Stimulated activated CD8-positive, alpha-beta memory T cell treated with anti-CD3 and anti-CD28 coated beads, Interleukin-15, amount 100 ng/mL, for 24 hours (primary cell): ENCODE measurements at places on chromosomes 3 and 15.

DNA sequence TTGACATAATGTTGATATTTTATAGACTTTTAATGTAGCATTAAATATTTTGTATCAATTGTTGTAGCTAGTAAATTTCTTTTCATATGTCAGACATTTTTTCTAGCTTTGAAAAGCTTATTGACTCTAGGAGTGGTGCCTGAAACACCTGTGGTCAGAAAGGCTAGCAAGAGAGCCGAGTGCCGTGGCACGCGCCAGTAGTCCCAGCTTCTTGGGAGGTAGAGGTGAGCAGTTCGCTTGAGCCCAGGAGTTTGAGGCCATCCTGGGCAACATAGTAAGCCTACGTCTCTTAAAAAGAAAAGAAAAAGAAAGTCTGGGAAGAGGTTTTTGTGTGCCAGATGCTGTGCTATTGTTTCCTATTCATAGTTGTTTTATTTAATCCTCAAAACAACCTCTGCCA lies 198.2 kb downstream of the FEZF2 start:
- no peak for DNase-seq

- no peak for DNase-seq
These were observed 96.8 kb downstream of the DHX36 start for GRCh38 chr3:154227531-154227930.

DNA sequence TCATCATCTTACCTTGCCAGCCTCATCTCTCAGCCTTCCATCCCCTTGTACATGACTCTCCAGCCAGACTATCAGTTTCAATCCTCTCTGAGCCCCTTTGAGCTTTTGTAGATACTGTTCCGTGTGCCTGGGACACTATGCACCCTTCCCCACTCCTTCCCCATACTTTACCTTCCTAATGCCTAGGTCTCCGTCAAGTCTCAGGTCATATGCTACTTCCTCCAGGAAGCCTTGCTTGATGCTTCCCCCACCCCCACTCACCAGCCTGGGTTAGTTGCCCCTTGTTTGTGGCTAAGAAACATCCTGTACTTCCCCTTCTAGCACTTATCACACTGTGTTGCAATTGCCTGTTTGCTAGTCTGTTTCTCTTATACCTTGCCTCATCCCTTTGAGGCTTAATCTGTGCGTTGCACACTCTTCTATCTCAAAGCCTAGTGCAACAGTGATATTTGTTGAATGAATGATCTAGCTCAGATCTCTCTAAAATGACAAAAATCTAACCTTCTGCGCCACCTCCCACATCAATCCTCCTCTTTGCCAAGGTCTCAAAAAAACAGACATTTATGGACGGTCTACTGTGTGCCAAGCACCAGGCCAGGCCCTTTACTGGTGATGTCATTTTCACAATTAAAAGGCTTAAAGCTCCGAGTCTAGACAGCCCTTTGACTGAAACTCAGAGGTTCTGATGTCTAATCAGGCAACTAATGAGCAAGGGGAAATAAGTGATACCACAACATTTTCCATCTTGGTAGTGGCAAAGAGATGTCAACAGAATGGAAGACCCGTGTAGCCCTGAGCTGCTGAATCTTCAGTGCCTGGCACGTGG lies 6.5 kb upstream of the USP3 start:
- no peak for DNase-seq

DNA sequence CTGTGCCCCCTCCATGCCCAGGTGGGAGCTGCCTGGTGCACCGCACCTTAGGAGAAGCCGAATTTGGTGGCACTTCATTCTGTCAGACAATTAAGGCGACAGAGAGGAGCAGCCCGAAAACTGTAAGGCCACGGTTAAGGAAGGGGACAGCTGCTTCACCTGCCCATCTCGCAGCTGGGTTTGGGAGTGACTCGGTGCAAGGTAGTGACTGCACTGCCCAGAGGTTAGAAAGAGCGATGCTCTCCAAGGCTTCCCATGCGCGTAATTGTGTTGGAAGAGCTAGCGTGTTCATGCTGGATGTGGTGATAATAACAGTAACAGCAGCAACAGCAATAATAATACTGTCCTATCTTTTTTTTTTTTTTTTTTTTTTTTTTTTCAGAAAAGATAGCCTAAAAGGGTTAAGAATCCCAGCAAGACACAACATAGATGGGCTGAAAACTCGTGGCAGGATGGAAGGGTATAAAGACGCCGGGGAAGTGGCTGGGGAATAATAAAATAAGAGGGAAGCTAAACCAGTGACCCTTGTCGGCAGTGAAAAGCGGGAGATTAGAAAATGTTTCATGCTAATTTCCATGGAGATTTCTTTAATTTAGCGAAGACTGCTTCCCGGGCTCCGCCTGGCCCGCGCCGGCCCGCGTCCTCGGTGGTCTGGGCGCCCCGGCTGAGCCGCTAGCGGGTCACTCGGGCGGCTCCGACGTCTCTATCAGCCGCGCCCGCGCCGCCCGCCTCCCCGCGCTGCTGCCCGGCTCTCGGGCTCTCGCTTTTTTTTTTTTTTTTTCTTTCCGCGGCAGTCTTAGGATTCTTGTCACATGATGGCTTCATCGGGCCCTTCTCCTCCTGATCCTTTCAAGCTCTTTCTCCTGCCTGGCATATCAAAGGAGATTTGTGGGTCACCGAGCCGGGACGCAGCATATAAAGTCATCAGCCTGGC lies 617.1 kb downstream of the NR2F2 start:
- no peak for DNase-seq

GRCh38 chr3:185207931-185208746 lies 45.7 kb downstream of the EHHADH start:
- no peak for DNase-seq

DNA sequence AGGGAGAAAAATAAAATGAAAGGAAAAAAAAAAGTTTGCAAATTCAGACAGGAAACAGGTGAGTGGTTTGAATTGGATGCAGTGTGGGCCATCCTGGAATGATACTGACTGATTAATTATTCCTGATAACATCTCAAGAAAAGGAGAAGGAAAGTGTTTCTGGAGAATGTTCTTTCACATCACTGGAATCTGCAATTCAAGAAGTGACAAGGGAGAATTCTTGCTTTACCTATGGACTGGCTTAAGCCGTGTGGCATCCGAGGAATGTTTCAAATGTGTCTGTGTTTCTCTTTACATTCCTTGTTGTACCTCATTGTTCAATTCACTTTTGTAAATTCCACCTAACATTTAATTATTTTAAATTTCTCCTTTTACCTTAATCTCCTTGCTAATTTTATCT lies 465.0 kb downstream of the EPHB1 start:
- no peak for DNase-seq

DNA sequence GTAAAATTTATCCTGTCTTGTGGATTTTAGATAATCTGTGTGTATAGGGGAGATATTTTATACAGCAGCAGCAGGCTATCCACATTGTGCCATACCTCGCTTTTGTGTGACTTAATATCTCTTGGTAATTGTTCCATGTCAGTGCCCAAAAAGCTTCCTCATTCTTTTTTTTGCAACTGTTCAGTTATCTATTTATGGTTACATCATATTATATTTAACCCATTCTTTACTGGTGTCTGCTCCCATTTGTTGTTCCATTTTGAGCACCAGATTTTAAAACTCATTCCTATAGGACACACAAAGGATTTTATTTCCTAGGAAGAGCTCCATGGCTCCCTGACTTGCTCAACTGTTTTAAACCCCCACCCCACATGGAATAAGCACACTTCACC lies 86.3 kb upstream of the RASGRP1 start:
- no peak for DNase-seq

- no peak for DNase-seq
These were observed 25.3 kb downstream of the UBXN7 start for GRCh38 chr3:196406811-196407470.

- no peak for DNase-seq
These were observed 68.6 kb downstream of the CDC25A start for GRCh38 chr3:48119505-48120193.

DNA sequence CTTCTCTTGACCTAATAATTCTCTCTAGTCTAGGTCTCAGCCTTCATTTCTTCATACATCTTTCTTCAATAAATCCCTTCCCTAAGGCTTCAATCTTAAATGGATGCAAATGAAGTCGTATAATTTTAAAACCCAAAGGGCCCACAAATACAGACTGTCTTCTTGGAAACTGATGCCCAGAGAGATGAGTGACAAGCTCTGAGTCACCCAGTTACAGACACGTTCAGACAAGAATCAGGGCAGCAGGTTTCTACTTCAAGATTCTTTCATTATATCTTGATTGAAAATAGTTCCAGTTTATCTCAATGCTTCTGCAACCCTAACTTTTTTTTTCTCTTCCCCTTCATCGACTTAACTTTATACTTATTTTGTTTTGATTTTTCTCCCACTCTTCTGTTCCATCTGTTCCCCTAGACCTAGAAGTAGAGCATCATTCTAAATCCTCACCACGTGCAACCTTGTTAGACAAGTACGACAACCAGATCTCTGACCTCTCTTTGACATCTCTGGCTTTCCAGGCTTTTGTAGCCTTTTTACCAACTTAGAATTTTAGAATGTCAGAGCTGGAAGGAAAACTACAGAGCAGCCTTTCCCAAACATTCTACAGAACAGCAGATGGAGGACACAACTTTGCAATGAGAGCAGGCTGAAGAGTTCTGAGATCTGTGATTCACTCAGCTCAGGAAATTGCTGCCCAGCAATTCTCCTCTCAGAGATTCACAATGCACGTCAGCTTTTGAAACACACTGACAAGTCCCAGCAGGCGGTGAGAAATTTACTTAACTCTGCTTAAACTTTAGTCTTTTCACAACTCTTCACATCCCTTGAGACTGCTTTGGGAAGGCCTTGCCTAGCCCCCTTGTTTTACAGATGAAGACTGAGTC lies 25.3 kb downstream of the NCEH1 start:
- no peak for DNase-seq

DNA sequence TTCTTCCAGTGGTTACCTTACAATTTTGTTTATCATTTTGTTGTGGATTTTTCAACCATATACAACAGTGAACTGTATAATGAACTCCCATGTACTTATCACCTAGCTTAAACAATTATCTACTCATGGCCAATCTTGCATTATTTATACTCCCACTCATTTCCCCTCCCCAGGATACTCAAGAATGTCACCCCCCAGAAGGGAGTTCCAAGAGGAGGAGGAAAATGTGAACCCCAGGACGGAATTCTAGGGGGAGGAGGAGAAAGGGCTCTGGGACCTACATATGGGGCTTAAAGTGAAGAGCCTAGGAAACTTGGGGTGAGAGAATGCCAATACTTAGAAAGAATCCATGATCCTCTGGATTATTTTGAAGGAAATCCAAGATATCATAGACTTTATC lies 59.3 kb downstream of the TSC22D2 start:
- DNase-seq, result no peak

DNA sequence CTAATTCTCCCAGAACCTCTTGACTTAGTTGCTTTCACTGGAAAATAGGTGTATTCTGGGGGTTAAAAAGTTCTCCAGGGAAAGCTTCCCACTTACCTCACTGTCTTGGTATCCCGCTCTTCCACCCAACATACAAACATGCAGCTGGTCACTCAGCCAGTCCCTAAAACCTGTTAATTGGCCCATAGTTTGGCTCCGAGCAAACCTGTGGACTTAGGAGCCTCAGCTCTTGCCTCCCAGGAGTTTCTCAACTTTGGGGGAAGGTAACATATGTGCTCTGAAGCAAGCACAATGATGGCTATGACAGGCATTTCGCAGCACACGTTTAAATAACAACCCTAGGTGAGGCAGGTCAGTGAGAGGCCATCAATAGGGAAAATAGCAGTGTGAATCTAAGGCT lies 25.8 kb upstream of the LRRFIP2 start:
- DNase-seq, result no peak

GRCh38 chr15:56307180-56307579 lies 58.0 kb upstream of the TEX9 start:
- no peak for DNase-seq

- DNase-seq, result no peak
These were observed 42.7 kb downstream of the CCNL1 start for GRCh38 chr3:157117206-157117605.

DNA sequence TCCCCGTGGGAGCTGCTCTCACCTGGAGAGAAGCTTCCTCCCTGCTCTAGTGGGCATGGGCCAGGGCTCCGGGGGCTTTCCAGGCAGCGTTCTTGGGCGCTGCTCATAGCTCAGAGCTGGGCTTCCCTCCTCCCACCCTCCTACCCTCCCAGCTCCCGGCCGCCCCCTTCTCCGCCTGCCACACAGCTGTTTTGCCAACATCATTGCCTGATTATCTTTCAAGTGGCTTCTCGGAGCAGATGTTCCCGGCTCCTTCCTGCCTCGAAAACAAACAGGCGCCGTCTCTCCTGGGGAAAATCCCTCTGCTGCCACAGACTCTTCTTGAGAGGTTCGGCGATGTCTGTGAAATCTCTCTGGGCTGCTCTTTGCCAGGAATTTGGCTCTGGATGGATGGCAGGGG lies 195.6 kb downstream of the RPLP1 start:
- no peak for DNase-seq

- no peak for DNase-seq
These were observed 13.1 kb upstream of the CX3CR1 start for GRCh38 chr3:39292961-39293360.

DNA sequence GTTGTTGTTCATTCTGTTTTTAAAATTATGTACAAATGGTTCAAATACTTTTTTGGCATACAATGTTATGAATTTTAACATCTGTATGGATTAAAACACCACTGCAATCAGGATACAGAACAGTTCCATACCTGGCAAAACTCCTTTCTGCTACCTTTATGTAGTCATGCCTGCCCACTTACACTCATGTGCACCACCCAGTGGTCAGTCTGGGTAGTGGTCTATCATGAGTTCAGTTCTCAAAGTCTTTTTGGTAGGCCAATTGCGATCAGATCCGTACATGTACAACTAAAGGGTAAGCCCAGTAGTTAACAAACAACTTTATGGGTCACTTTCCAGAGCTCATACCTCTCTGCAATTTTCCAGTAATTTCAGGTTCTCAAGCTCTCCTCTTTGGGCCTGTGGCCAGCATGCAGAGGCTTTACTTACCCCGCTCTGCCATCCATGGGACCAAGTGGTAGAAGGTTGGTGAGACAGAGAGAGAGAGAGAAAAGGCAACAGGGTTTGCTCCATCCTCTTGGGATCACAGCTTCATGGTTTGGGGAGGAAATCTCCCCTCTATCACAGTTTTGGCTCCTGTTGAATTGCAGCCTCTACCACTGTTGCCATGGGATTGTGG lies 63.9 kb upstream of the FAM98B start:
- DNase-seq, result peak; percentile 26

GRCh38 chr3:73485877-73486330 lies 138.8 kb downstream of the PDZRN3 start:
- DNase-seq, result no peak

- no peak for DNase-seq
These were observed 91.3 kb downstream of the SHQ1 start for GRCh38 chr3:72756900-72757299.

GRCh38 chr15:57592836-57593420 lies 1.2 kb downstream of the MYZAP start:
- no peak for DNase-seq

- no peak for DNase-seq
These were observed 176.9 kb upstream of the LMCD1 start for GRCh38 chr3:8324747-8325146.

- no peak for DNase-seq
These were observed 70.5 kb upstream of the MAP4 start for GRCh38 chr3:48086705-48087104.
